Effector memory CD4-positive, alpha-beta T cell (primary cell): ENCODE measurements at places on chromosomes 5 and 9.

DNA sequence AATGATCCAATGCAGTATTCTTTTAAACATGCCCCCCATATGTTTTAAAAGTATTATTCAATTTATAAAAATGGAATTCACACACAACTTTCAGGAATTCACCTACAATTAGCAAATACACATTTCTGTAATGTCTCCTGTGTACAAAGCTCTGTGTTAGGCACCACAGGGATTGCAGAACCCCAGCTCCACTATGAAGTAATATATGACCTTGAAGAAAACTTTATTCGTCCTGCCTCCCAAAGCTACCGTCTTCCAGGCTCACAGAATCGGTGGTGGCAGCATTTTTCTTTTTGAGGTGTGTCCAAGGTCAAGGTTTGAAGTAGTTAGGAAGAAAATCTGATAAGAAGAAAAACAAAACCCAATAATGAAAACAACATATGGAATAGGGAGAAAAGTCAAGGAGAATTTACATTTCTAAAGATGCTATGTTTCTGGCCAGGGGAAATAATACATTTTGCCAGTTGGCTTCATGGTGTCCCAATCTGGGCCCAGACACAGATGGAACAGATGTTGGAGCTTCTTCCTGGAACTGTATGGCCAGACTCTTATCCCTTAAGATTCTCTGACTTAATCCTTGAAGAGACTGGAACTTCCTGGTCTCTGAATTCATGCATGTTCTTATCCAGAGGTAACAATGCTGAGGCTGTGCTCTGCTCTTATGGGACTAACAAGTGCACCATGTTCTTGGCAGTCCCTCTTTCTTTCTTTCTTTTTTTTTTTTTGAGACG is 22.0 kb upstream of the LVRN start:
- H3K4me3 ChIP-seq = no peak overlapping the region
- no peaks in the 10 kb centered on the region for H3K27me3 ChIP-seq
- H3K27ac ChIP-seq = no peak overlapping the region
- no peaks in the 10 kb centered on the region for H3K4me1 ChIP-seq
- H3K36me3 ChIP-seq = no peaks in the 10 kb centered on the region
- DNase-seq = no peak

- DNase-seq = no peak
- H3K4me3 ChIP-seq = no peak overlapping the region
- H3K27me3 ChIP-seq = no peaks in the 10 kb centered on the region
Observed at GRCh38 chr5:4097199-4097598, 501.6 kb downstream of the IRX1 start.

DNA sequence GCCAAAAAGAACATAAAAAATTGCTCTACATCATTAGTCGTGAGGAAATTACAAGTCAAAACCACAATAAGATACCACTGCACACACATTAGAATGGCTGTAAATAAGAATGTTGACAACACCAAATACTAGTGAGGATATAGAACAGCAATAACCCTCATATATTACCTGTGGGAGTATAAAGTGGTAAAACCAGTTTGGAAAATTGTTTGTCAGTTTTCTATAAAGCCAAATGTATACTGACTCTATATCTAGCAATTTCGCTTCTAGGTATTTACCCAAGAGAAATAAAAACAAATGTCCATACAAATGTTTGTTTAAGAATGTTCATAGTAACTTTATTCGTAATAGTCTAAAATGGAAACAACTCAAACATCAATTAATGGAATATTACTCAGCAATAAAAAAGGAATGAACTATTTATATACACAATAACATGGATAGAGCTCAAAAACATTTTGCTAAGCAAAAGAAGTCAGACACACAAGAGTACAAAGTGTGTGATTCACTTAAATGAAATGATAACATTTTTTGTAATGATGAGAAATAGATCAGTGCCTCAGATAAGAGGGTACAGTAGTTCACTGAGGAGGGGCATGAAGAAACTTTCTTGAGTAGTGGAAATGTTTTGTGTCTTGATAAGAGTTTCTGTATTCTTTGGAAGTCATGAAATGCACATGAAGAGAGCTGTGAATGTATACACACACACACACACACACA is 219.6 kb upstream of the ZNF462 start:
- H3K4me3 ChIP-seq = no peak overlapping the region
- H3K4me1 ChIP-seq = no peaks in the 10 kb centered on the region
- no peak for DNase-seq
- no peak overlapping the region for H3K27ac ChIP-seq
- H3K27me3 ChIP-seq = no peaks in the 10 kb centered on the region

- no peak overlapping the region for H3K27ac ChIP-seq
- DNase-seq = no peak
- H3K27me3 ChIP-seq = no peaks in the 10 kb centered on the region
- no peak overlapping the region for H3K4me3 ChIP-seq
- no peaks in the 10 kb centered on the region for H3K36me3 ChIP-seq
- H3K4me1 ChIP-seq = peaks cover 8% of the 10 kb centered on the region
Observed at GRCh38 chr9:14326264-14326826, 12.4 kb upstream of the NFIB start.

- no peak overlapping the region for H3K27ac ChIP-seq
- no peaks in the 10 kb centered on the region for H3K36me3 ChIP-seq
- no peak for DNase-seq
- H3K4me3 ChIP-seq = no peak overlapping the region
Observed at GRCh38 chr5:160452795-160453194, 31.1 kb downstream of the PTTG1 start.

GRCh38 chr9:104075801-104076753 is 18.0 kb upstream of the SMC2 start:
- H3K27me3 ChIP-seq = peaks cover 7% of the 10 kb centered on the region
- no peak for DNase-seq
- H3K36me3 ChIP-seq = no peaks in the 10 kb centered on the region
